Esophagus muscularis mucosa (tissue), 4 donors: ENCODE measurements at places on chromosomes 1 and 21. TPM values are rescaled to one million over a fixed set of nuclear protein-coding genes. Genes with fewer than 3 reads are reported as not detected.

GRCh38 chr1:193569096-193569982, 382.9 kb upstream of the B3GALT2 start:
- no peaks in the 10 kb centered on the region for H3K36me3 ChIP-seq
- H3K4me3 ChIP-seq, result no peak overlapping the region
- H3K27ac ChIP-seq, result no peak overlapping the region

GRCh38 chr21:35491114-35491513, 442.0 kb upstream of the RUNX1 start:
- H3K27ac ChIP-seq, result no peak overlapping the region
- no peaks in the 10 kb centered on the region for H3K4me1 ChIP-seq
- no peaks in the 10 kb centered on the region for H3K36me3 ChIP-seq
- no peaks in the 10 kb centered on the region for H3K27me3 ChIP-seq
- H3K4me3 ChIP-seq, result no peak overlapping the region
- peak; percentile 39 for DNase-seq

- peaks cover 58% of the 10 kb centered on the region for H3K27me3 ChIP-seq
- no peaks in the 10 kb centered on the region for H3K4me1 ChIP-seq
- no peak for DNase-seq
- no peak overlapping the region for H3K27ac ChIP-seq
- H3K36me3 ChIP-seq, result no peaks in the 10 kb centered on the region
Observed at GRCh38 chr1:29651246-29651645, 414.9 kb downstream of the PTPRU start.

- no peak overlapping the region for H3K4me3 ChIP-seq
- no peaks in the 10 kb centered on the region for H3K4me1 ChIP-seq
Observed at GRCh38 chr1:175591083-175591743, 152.2 kb downstream of the TNR start.

DNA sequence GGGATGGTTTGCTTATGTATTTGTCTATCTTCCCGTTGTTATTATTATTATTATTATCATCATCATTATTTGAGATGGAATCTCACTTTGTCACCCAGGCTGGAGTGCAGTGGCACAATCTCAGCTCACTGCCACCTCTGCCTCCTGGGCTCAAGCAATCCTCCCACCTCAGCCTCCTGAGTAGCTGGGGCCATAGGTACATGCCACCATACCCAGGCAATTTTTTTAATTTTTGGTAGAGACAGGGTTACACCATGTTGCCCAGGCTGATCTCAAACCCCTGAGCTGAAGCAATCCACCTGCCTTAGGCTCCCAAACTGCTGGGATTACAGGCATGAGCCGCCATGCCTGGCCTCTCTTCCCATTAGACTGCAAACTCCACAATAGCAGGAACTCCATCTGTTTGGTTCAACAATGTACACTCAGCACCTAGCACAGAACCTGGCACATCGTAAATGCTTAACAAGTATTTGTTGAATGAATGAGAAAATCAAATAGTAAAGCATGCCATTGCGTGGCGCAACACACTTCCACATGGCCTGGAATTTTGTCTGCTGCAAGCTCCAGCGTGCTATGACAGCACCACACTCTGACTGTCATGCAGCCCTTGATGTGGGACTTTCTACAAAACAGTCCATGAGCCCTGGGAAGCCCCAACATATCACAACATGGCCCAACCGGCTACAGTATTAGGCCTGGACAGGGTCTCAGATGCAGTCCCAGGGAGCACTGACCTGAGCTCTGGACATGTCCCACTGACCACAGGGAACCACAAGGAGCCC, 3.8 kb upstream of the TINAGL1 start:
- peak overlapping the region; percentile 93 for H3K27ac ChIP-seq
- no peaks in the 10 kb centered on the region for H3K27me3 ChIP-seq
- no peak overlapping the region for H3K4me3 ChIP-seq
- H3K4me1 ChIP-seq, result peaks cover 51% of the 10 kb centered on the region

GRCh38 chr1:65276197-65276939, 33.0 kb upstream of the DNAJC6 start:
- no peak overlapping the region for H3K27ac ChIP-seq
- no peak overlapping the region for H3K4me3 ChIP-seq
- no peaks in the 10 kb centered on the region for H3K27me3 ChIP-seq
- no peak for DNase-seq
- no peaks in the 10 kb centered on the region for H3K36me3 ChIP-seq
- H3K4me1 ChIP-seq, result peaks cover 8% of the 10 kb centered on the region

GRCh38 chr1:54671985-54672608, 30.5 kb downstream of the MROH7 start:
- no peaks in the 10 kb centered on the region for H3K27me3 ChIP-seq
- H3K36me3 ChIP-seq, result peaks cover 11% of the 10 kb centered on the region
- H3K27ac ChIP-seq, result no peak overlapping the region
- H3K4me3 ChIP-seq, result no peak overlapping the region
- H3K4me1 ChIP-seq, result no peaks in the 10 kb centered on the region

GRCh38 chr1:156931211-156931952, 10.9 kb downstream of the LRRC71 start:
- DNase-seq, result no peak
- H3K27me3 ChIP-seq, result peaks cover 4% of the 10 kb centered on the region
- H3K27ac ChIP-seq, result no peak overlapping the region
- H3K4me3 ChIP-seq, result peak overlapping the region; percentile 24
- H3K4me1 ChIP-seq, result peaks cover 27% of the 10 kb centered on the region

DNA sequence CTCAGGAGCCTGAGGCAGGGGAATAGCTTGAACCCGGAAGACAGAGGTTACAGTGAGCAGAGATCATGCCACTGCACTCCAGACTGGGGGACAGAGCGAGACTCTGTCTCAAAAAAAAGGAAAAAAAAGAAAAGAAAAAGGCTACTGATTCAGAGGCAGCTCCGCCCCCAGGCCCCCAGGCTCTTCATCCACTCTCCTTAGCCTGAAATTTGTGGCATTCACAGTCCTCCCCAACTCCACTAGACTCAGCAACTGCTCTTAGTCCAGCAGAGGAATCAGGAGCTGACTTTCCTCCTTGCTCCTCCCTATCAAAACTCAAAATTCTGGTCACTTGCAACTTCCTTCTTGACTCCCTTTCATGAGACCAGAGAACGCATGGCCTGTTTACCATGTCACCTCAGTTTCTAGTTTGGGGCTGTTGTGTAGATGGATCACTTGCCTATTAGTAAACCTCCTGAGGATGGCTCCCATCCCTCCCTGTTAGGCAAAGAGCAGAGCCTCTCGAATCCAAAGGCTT, 27.1 kb downstream of the PCAT6 start:
- no peak for DNase-seq
- H3K36me3 ChIP-seq, result no peaks in the 10 kb centered on the region
- no peak overlapping the region for H3K4me3 ChIP-seq
- no peaks in the 10 kb centered on the region for H3K27me3 ChIP-seq
- no peaks in the 10 kb centered on the region for H3K4me1 ChIP-seq

- H3K4me1 ChIP-seq, result no peaks in the 10 kb centered on the region
- H3K27ac ChIP-seq, result no peak overlapping the region
- no peaks in the 10 kb centered on the region for H3K27me3 ChIP-seq
- H3K4me3 ChIP-seq, result no peak overlapping the region
- DNase-seq, result no peak
- H3K36me3 ChIP-seq, result no peaks in the 10 kb centered on the region
Observed at GRCh38 chr1:59285691-59286090, 11.2 kb upstream of the FGGY start.

GRCh38 chr1:184541537-184542152, 154.8 kb downstream of the C1orf21 start:
- no peaks in the 10 kb centered on the region for H3K36me3 ChIP-seq
- H3K4me3 ChIP-seq, result no peak overlapping the region
- DNase-seq, result no peak
- H3K4me1 ChIP-seq, result peaks cover 32% of the 10 kb centered on the region
- H3K27ac ChIP-seq, result peak overlapping the region; percentile 62

GRCh38 chr1:35768350-35769187, 1.2 kb downstream of the CLSPN start:
- peak overlapping the region; percentile 64 for H3K4me3 ChIP-seq
- no peaks in the 10 kb centered on the region for H3K36me3 ChIP-seq
- peaks cover 9% of the 10 kb centered on the region for H3K4me1 ChIP-seq

- DNase-seq, result no peak
- no peaks in the 10 kb centered on the region for H3K27me3 ChIP-seq
- no peaks in the 10 kb centered on the region for H3K36me3 ChIP-seq
- no peak overlapping the region for H3K27ac ChIP-seq
Observed at GRCh38 chr1:44208226-44208625, 5.0 kb upstream of the DMAP1 start.

DNA sequence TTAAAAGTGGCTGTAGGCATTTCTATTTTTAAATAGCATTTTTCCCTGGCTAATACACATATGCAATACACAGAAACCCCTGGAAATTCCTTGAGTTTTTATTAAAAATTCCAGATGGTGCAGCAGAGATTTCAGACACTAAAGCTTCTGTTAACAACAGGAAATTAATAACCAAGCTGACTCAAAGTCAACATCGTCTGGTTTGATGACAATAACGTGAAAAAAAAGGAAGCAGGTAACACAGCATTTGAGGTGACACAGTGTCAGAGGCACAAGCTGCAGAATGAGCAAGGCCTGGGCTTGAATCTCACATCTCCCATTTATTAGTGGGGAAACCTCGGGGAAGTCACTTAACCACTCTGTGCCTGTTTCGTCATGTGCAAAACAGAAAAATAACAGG, 64.6 kb upstream of the GJB5 start:
- no peak for DNase-seq
- H3K4me3 ChIP-seq, result no peak overlapping the region
- H3K27ac ChIP-seq, result no peak overlapping the region
- no peaks in the 10 kb centered on the region for H3K27me3 ChIP-seq

DNA sequence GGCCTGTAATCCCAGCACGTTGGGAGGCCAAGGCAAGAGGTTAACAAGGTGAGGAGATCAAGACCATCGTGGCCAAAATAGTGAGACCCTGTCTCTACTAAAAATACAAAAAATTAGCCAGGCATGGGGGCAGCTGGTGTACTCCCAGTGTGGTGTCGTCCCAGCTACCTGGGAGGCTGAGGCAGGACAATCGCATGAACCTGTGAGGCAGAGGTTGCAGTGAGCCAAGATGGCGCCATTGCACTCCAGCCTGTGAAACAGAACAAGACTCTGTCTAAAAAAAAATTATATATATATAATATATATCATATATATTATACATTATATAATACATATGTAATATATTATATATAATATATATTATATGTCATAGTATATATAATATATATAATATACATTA, 249.2 kb upstream of the TPTE start:
- peak; percentile 99 for DNase-seq
- H3K27ac ChIP-seq, result no peak overlapping the region
- no peaks in the 10 kb centered on the region for H3K27me3 ChIP-seq
- H3K36me3 ChIP-seq, result no peaks in the 10 kb centered on the region

- no peak overlapping the region for H3K27ac ChIP-seq
- no peaks in the 10 kb centered on the region for H3K27me3 ChIP-seq
- H3K4me1 ChIP-seq, result peaks cover 92% of the 10 kb centered on the region
- no peaks in the 10 kb centered on the region for H3K36me3 ChIP-seq
- no peak for DNase-seq
Observed at GRCh38 chr1:223836586-223836985, 9.2 kb downstream of the TP53BP2 start.

- H3K4me1 ChIP-seq, result no peaks in the 10 kb centered on the region
- no peaks in the 10 kb centered on the region for H3K36me3 ChIP-seq
- H3K27me3 ChIP-seq, result no peaks in the 10 kb centered on the region
- H3K4me3 ChIP-seq, result no peak overlapping the region
- no peak for DNase-seq
Observed at GRCh38 chr1:119209596-119210295, 69.3 kb upstream of the WARS2 start.

- H3K4me1 ChIP-seq, result peaks cover 20% of the 10 kb centered on the region
- no peak for DNase-seq
- H3K36me3 ChIP-seq, result peaks cover 35% of the 10 kb centered on the region
- H3K4me3 ChIP-seq, result peak within 1 kb of the TSS; percentile 79
- no peaks in the 10 kb centered on the region for H3K27me3 ChIP-seq
Observed at GRCh38 chr1:34984793-34985608, at the start of gene TMEM35B. Gene TMEM35B, minus strand, starts transcription at chr1:34985347. Its CDS starts 42 bp downstream, at chr1:34985305.

DNA sequence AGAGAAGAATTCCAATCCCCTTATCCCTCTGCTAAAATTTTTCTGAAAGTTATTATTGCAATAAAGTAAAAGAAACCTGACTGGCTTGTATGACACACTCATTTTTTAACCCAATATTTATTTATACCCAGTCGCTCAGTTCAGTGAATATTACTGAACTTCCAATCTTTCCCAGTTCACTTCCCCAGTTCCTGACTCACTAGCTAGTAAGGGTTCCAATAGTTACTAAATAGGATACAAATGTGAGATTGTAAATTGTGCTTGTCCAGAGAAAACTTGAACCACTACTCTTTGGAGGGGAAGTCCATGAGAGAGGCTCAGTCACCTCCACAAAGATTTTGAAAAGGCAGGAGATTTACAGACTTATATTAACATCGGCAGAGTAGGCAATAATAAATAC, 31.4 kb downstream of the PRDX6 start:
- no peak overlapping the region for H3K27ac ChIP-seq
- no peaks in the 10 kb centered on the region for H3K36me3 ChIP-seq
- H3K4me1 ChIP-seq, result peaks cover 10% of the 10 kb centered on the region
- no peak for DNase-seq
- H3K27me3 ChIP-seq, result no peaks in the 10 kb centered on the region

DNA sequence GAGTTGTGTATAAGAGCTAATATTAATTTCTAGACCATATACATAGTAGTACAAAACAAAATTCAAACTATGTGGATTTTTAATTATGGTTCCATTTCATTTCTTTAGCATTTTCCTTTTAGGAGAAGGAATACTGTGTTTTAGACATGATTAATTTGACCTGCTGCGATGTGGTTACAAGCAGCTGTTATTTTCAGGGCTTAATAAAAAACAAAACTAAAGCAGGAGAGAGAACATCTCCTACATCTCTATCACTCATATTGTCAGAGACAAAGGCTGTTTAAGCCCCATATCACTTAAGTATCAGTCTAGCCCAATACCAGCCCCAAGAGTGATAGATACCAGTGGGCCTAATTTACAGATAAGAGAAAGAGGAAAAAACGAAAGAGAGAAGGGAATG, 47.6 kb downstream of the ILDR2 start:
- no peak overlapping the region for H3K27ac ChIP-seq
- no peaks in the 10 kb centered on the region for H3K36me3 ChIP-seq
- no peak overlapping the region for H3K4me3 ChIP-seq
- no peaks in the 10 kb centered on the region for H3K27me3 ChIP-seq

GRCh38 chr1:3244025-3244926, 175.3 kb downstream of the PRDM16 start:
- no peak for DNase-seq
- H3K36me3 ChIP-seq, result no peaks in the 10 kb centered on the region
- no peaks in the 10 kb centered on the region for H3K4me1 ChIP-seq
- H3K27me3 ChIP-seq, result peaks cover 10% of the 10 kb centered on the region
- H3K27ac ChIP-seq, result no peak overlapping the region

Gene OR2T27
- not detected for total RNA-seq

Gene VWA5B1
- total RNA-seq, result not detected

Gene DPT
- 95.3 TPM for total RNA-seq

Gene ABCA4
- total RNA-seq, result 1.7 TPM

Gene TMPRSS15
- total RNA-seq, result not detected

Gene CROCC
- 24.1 TPM for total RNA-seq

Gene KLHDC7A
- total RNA-seq, result not detected
